ENCODE measurements at places on chromosomes 1 and 21. TPM values are rescaled to one million over a fixed set of nuclear protein-coding genes. Genes with fewer than 3 reads are reported as not detected.

The PLXNA2 gene
- 89.3 TPM for total RNA-seq

The HSD3B2 gene
- 16.6 TPM for total RNA-seq

The TFF3 gene
- total RNA-seq, result 3,156 TPM

The C2CD4D gene
- total RNA-seq, result 0.81 TPM

DNA sequence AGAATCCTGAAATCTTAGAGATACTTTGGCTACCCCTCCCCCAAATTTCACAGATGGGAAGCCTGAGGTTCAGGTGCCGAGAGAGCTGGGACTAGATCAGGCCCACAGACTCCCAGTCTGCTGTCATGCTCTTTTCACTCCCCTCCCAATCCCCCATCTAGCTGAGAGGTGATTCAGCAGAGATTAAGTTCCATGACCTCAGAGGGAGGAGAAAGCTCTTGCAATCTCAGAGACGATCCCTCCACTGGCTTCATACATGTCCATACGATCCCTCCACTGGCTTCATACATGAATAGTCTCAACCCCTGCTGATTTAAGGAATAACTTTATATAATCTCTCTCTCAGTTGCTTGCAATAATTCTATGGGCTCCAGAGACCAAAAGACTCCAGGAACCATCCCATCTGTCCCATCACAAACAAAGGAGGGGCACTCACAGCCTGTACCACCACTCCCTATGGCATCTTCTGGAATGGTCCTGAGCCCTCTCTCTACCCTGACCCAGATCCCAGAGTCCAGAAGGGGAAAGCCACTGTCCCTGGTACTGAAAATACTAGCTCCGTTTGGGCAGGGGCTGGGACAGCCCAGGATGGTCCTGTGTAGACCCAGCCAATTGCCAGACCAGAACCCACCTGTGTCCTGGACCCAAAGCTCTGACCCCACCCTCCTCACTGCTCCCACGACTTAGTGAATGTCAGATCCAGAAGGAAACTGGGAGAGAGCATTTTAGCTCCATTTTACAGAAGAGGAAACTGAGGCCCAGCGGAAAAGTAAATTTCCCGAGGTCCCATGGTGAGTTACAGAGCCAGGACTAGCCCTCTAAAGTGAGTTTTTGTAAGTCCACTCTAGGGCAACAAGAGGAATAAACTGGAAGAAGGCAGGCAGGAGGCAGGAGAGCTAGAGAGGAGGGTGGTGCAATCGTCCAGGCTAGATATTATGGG is 27.1 kb downstream of the RIMS3 start:
- DNase-seq, result peak; percentile 1

DNA sequence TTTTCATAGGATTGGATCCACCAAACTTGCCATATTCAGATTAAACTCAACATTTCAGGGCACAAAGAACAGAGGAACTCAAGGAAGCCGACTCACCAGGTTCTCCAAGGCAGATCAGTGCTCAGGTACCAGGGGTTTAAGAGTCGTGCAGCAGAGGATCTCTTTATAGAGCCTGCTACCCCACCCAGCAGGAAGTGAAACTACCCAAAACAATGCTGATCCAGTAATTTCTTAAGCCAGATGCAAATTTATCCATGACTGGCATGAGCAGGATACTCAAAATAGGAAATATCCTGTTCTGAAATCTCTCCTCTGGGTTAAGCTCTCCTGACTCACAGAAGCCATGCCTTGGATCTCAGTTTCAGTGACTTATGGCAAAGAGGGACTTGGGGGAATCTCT is at the start of gene SPRR2A:
SPRR2A (minus strand) TSS at position 138 of the 400 bp plus-strand sequence. CDS start 777 bp downstream, outside the sequence.
- DNase-seq, result no peak

GRCh38 chr1:232509570-232509969 is 120.4 kb downstream of the SIPA1L2 start:
- DNase-seq, result no peak

- no peak for DNase-seq
These were observed 40.5 kb upstream of the GJB5 start for GRCh38 chr1:34714386-34714785.

DNA sequence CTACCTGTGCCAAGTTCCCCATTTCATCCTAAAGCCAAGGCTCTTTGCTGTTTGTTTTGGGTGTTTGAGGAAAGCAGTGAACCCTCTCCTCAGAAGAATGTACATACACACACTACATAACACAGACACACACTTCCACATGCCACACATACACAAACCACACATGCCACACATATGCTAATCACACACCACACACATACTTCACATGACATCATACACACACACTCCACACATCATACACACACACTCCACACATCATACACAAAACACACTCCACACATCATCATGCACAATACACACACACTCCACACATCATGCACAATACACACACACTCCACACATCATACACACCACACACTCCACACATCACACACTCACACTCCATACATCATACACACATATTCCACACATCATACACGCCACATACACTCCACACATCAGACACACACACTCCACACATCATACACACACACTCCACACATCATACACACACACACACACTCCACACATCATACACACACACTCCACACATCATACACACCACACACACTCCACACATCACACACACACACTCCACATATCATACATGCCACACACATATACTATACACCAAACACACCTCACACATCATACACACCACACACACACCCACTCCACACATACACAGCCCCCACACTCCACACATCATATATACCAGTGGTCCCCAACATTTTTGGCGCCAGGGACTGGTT is 22.7 kb upstream of the ZNF436 start:
- no peak for DNase-seq

GRCh38 chr1:45260244-45260643 is 53.8 kb upstream of the ZSWIM5 start:
- DNase-seq, result no peak

DNA sequence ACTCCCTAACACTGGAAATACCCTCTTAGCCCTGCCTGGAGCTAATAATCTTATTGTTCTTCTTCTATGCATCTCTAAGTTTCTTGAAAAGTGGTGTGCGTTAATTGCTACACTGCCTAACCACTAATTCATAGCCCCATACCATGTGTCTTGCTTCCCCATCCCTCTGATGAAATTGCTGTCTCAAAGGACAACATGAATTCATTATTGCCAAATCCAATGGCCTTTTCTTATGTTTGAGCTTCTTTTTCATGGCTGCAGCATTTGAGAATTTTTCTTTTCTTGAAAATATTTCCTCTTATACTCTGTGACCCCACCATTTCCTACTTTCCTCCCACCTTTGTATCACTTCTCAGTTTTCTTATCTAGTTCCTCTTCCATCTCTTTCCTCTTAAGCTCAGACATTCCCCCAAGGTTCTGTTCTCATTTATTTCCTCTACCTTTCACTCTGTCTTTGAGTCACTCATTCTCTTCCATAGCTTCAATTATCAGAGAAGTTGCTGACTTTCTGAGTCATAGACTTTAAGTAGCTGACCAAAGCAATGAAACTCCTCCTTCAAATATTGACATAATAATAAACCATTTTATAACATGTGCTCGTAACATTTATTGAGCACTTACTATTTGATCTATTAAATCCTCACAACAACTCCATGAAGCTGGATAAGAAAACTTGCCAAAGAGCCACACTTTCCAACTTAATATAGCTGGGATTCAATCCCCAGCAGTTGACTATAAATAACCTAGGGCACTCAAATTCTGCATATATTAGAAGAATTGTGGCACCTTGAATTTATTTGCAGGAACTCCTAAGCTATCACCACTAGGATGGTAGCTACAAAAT is 35.5 kb upstream of the ATP6V1G3 start:
- no peak for DNase-seq

- no peak for DNase-seq
These were observed 37.1 kb upstream of the TRIM67 start for GRCh38 chr1:231124746-231125145.

DNA sequence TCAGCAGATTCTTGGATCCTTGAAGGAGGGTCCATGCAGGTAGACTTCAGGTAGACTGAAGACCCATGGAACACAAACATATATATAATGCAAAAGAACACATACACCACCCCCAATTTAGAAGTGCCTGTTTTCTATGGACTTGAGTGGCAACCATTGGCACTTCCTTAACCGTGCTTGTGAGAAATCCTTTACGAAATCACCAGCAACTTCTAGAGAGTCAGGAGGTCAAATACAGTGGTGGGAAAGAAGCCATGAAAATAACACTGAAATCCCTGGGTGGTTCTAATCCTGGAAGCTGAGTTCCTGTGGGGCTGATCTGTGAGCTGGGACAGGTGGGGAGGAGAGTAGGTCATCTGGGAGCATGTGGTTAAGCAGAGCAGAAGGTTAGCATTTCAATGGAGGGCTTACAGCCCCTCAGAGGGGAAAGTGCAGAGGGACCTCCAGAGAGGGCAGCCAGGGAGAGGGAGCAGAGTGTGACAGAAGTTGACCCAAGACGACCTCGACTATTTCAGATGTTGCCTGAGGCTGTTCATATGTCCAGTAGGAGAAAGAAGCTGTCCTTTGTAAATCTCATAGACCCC is 13.0 kb upstream of the IL10 start:
- DNase-seq, result no peak

DNA sequence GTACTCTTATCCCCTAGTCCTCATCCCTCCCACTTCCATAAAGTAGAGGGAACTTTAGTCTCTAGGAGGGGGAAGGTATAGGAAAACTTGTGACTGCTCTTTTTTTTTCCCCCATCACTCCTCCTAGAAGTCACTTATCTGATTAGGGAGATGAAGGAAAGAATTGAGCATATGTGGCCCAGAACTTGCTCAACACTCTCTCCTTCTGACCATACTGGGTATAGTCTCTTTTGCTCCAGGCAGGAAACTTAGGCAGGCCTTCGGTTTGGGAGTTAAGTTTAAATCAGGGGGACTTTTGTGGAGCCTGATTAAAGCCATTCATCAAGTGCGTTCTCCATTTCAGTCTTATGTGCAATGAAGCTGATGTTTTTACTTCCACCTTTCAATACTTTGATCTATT is 5.8 kb downstream of the UBE2U start:
- DNase-seq, result no peak

GRCh38 chr1:37840711-37841110 is 18.7 kb downstream of the MTF1 start:
- no peak for DNase-seq

DNA sequence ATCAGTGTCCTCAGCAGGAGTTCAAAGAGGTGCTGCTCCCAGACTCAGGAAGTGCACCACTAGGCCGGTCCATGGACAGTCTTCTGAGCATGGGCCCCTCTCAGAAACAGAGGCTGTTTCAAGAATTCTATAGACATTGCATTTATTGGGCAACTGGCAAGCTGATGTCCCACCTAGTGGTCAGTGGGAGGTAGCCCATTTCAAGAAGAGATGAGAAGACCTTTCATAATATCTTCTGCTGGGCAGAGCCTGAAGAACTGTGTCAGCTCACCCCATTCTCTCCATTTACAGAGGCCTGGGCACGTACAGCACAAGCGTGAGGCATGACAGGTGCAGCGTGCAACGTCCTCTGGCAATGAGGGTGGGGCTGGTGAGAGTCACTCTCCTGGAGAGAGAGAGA is 216.0 kb downstream of the DYRK1A start:
- DNase-seq, result no peak
